ENCODE measurements at places on chromosomes 1 and 21. TPM values are rescaled to one million over a fixed set of nuclear protein-coding genes. Genes with fewer than 3 reads are reported as not detected.

The AZIN2 gene
- 1.5 TPM for total RNA-seq

The CFHR3 gene
- 0.40 TPM for total RNA-seq

The FMO4 gene
- 5.7 TPM for total RNA-seq

The OR2T11 gene
- total RNA-seq: not detected

The TCHHL1 gene
- not detected for total RNA-seq

The CFHR2 gene
- not detected for total RNA-seq

The RASAL2 gene
- 26.1 TPM for total RNA-seq

The NGF gene
- 1.9 TPM for total RNA-seq

The PLA2G4A gene
- 16.3 TPM for total RNA-seq

The LRRC53 gene
- not detected for total RNA-seq

The TP73 gene
- 8.1 TPM for total RNA-seq

The ADGRL2 gene
- 37.2 TPM for total RNA-seq

The SLC9C2 gene
- total RNA-seq: not detected

The A3GALT2 gene
- total RNA-seq: not detected

The HYI gene
- 30.9 TPM for total RNA-seq

The KRTAP11-1 gene
- total RNA-seq: not detected

The NPL gene
- 7.8 TPM for total RNA-seq

The PRKAA2 gene
- total RNA-seq: 9.0 TPM

The FAM151A gene
- 0.35 TPM for total RNA-seq

The SUSD4 gene
- total RNA-seq: 42.7 TPM

The IFNLR1 gene
- total RNA-seq: 3.2 TPM

Measured in esophagus squamous epithelium (tissue), 5 donors.